ENCODE measurements at places on chromosomes 3 and 15. TPM values are rescaled to one million over a fixed set of nuclear protein-coding genes. Genes with fewer than 3 reads are reported as not detected.

LDHAL6B gene
- not detected for total RNA-seq

FOXL2NB gene
- not detected for total RNA-seq

BCHE gene
- not detected for total RNA-seq

PLS1 gene
- 7.0 TPM for total RNA-seq

- no peak for DNase-seq
Measured at GRCh38 chr3:5299161-5299560, 111.7 kb downstream of the EDEM1 start.

DNA sequence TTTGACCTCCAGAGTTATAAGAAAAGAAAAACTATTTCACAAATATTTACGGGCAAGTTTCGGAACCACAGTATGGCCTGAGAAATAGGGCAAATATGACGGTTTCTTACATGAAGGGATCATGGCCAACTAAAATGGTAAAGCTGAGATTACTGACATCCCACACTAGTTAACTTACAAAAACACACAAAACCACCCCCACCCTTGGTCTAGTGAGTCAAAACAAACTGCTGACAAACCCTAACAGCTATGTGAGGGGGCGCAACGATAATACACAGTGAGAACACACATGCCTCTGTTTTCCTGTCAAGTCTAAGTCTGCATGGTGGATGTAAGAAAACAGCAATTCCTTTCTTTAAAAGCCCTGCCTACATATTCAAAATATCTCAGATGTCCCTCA, 32.3 kb downstream of the CBLB start:
- no peak for DNase-seq

DNA sequence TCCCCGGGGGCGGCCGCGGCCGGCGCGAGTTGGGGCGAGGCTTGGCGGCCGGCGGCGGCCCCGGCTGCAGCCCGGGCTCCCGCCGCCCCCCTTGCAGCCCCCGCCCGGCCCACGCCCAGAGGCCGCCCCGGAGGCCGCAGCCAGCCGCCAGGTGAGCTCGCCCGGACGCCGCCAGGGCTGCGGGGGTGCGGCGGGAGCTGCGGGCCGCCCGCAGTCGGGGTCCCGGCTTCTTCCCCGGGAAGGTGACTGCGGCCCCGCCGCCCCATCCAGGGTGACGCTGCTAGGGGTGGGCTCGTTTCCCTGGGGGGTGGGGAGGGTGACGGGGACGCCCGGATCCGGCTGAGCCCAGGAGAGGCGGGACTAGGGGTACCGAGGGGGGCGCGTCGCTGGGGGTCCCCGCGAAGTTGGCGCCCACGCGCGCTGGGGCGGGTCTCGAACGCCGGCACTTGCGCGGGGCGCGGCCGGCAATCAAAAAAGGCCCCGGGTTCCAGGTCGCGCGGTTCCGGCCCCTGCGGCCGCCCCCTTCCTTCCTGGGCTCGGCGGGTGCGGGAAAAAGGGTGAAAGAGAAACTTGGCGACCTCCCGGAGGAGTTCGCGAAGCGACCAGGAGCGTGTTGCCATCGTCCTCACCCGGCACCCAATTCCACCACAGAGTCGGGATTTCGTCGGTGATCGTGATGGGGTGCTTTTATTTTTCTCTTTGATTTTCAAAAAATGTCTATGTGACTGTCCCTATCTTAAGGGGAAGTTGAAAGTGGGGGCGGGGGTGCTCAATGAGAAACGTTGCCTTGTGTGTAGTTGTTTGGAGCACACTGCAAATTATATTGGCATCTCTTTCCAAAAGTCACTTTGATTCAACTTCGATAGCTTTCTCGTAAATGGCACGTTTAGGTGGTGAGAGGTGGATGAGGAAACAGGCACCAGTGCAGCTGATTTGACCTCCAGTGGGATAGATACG, 619 bp downstream of the ATXN7 start:
- peak; percentile 62 for DNase-seq

- DNase-seq, result no peak
Measured at GRCh38 chr3:112746675-112747280, 99.9 kb downstream of the CD200R1L start.

DNA sequence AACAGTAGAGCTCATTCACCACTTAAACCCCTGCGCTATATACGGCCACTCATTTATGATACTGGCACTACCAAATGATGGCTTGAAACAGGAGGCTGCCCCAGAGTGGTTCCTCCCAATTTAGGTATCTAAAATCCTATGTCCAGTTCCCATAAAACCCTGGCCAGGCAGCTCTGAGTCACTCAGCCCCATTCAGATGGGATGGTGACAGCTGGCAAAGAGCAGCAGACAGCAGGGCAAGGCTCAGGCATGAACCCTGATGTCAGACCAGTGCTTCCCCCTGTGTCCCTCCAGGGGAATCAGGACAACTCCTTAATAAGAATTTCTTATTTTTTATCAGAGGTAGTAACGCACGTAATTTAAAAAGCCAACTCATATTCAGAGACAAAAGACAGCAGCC, 77.2 kb upstream of the RNU6-1 start:
- DNase-seq, result no peak
